Activated T-helper 2 cell treated with anti-CD3 and anti-CD28 coated beads, Interferon-gamma antibody, Interleukin-2, Interleukin-4, amounts not matched to agents 10 μg/mL and 5 μg/mL and 100 μg/mL, durations not matched to agents 14 hours and 24 hours and 36 hours (primary cell): ENCODE measurements at places on chromosomes 1 and 21.
A peak's percentile ranks its signal among the peaks of the same experiment; 100 is the strongest.

DNA sequence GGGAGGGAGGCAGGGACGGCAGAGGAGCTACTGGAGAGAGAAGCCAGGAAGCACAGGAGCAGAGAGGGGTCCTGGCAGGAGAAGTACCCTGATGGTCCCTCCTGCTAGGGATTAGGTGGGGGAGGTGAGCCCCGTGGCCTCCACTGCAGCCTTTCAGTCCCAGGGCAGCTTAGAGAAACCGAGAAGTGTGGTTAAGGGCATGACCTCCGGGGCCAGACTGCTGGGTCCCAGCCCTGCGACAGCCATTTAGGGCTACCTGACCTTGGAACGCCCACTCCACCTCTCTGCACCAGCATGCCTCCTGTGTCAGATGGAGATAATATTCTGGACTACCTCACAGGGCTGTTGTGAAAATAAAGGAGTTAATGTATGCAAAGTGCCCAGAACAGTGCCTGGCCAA, 47.4 kb downstream of the KCNN3 start:
- no peaks in the 10 kb centered on the region for H3K27me3 ChIP-seq
- no peaks in the 10 kb centered on the region for H3K36me3 ChIP-seq
- no peaks in the 10 kb centered on the region for H3K4me1 ChIP-seq
- no peak overlapping the region for H3K4me3 ChIP-seq

GRCh38 chr21:29829564-29830275, 110.1 kb downstream of the GRIK1 start:
- DNase-seq, result no peak
- no peaks in the 10 kb centered on the region for H3K27me3 ChIP-seq
- H3K36me3 ChIP-seq, result no peaks in the 10 kb centered on the region
- H3K4me1 ChIP-seq, result no peaks in the 10 kb centered on the region

GRCh38 chr1:184199036-184199435, 147.5 kb downstream of the TSEN15 start:
- H3K4me3 ChIP-seq, result no peak overlapping the region
- H3K27ac ChIP-seq, result no peak overlapping the region
- DNase-seq, result no peak
- H3K36me3 ChIP-seq, result no peaks in the 10 kb centered on the region

GRCh38 chr1:10943991-10944730, 68.3 kb upstream of the TARDBP start:
- H3K4me3 ChIP-seq, result no peak overlapping the region
- H3K27ac ChIP-seq, result no peak overlapping the region
- no peaks in the 10 kb centered on the region for H3K36me3 ChIP-seq
- H3K27me3 ChIP-seq, result peaks cover 48% of the 10 kb centered on the region

DNA sequence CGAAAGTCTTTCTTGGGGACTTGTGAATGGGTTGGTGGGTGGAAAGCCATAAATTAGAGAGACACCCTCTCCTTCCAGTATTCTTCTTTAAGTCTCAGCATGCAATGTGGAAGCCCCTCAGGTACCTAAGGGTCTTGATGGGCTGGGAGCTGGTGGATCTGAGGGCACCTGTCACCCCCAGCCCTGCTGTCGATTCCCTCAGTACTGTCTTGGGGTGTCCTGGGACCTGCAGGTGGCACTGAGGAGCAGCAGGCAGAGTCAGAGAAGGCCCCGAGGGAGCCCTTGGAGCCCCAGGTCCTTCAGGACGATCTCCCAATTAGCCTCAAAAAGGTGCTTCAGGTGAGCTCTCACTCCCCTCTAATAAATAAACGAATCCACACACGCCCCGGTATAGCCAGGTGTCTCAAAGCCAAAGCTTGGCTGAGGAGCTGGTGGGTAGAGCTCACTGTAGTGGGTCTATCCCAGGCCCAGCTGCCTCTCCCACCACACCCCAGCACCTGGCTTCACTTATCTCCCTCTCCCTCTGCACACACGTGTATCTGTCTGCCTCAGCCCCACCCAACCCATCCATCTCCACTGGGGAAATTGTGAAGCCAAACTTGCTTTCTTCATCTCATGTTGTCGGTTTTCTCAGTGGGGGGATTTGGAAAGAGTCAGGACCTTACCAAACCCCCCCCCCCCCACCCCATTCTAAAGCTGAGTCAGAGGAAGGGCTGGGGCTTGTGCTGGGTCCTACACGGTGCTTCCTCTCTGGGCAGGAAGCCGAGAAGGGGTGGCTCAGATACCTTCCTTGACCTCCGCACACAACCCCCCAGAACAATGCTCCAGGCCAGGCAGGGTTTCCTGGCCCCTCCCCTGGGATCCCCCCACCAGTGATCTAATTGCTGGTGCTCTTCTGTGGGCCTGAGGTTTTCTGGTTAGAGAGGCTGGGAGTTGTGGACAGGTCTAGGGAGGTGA, 1.6 kb downstream of the ADAM15 start:
- no peaks in the 10 kb centered on the region for H3K27me3 ChIP-seq
- no peak for DNase-seq
- H3K36me3 ChIP-seq, result peaks cover 14% of the 10 kb centered on the region
- peaks cover 24% of the 10 kb centered on the region for H3K4me1 ChIP-seq
- H3K4me3 ChIP-seq, result peak overlapping the region; percentile 79

GRCh38 chr1:198186916-198187580, 30.2 kb downstream of the NEK7 start:
- H3K36me3 ChIP-seq, result peaks cover 17% of the 10 kb centered on the region
- H3K4me1 ChIP-seq, result peaks cover 67% of the 10 kb centered on the region
- H3K4me3 ChIP-seq, result no peak overlapping the region

GRCh38 chr1:31443673-31444072, 30.7 kb downstream of the SERINC2 start:
- H3K4me3 ChIP-seq, result no peak overlapping the region
- no peak for DNase-seq
- H3K36me3 ChIP-seq, result no peaks in the 10 kb centered on the region
- H3K4me1 ChIP-seq, result no peaks in the 10 kb centered on the region
- no peak overlapping the region for H3K27ac ChIP-seq
